ENCODE measurements at places on chromosomes 5 and 9.

- no peak for DNase-seq
Measured at GRCh38 chr9:109568568-109569210, 70.6 kb upstream of the PTPN3 start.

- DNase-seq: no peak
Measured at GRCh38 chr5:54090495-54091120, 219.8 kb downstream of the ARL15 start.

- no peak for DNase-seq
Measured at GRCh38 chr9:136691316-136692184, 4.3 kb upstream of the AGPAT2 start.

- DNase-seq: no peak
Measured at GRCh38 chr9:6194934-6195333, 20.7 kb upstream of the IL33 start.

- no peak for DNase-seq
Measured at GRCh38 chr5:42361315-42361688, 61.9 kb upstream of the GHR start.

- no peak for DNase-seq
Measured at GRCh38 chr9:106634183-106634582, 228.8 kb upstream of the ZNF462 start.

GRCh38 chr5:104184264-104184663 is 621.7 kb upstream of the NUDT12 start:
- no peak for DNase-seq

GRCh38 chr5:82163452-82164175 is 114.5 kb downstream of the RPS23 start:
- DNase-seq: no peak

DNA sequence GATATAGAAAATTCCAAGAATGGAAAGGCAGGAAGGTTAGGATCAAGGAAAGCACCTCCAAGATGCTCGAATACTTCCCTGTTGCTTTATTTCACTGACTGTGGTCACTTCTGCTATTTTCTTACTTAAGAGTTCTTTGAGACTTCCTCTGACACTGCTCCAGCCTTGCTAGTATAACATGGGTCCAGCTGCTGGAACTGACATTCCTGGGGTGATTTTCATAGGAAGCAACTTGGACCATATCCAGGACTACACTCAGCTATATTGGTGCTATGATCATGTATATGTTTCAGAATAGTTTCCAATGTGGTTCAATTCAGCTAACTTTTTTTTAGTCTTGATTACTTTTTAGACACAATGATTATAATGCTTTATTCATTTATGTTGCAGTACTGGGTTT is 81.6 kb upstream of the CKMT2 start:
- DNase-seq: no peak

DNA sequence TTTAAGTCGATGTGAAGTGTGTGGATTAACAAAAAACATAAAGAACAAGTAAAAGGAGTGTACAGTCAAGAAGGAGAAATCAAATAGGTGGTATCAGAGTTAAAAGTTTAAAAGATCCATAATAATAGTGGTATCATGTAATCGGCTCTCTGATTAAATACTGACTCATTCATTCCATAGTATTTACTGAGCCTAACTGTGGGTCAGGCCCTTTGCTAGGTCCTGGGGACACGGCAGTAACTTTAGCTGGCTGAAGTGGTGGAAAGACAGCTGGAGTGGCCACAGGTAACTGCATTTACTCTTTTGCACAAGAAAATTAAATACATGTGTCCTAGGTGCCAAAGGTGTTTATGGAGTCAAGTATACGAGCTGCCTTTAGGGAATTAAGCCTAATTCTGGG is 124.0 kb downstream of the GNAQ start:
- DNase-seq: no peak

GRCh38 chr9:121757281-121757585 is 105.8 kb downstream of the DAB2IP start:
- no peak for DNase-seq

- DNase-seq: no peak
Measured at GRCh38 chr9:73596321-73596720, 444.7 kb downstream of the ANXA1 start.

- no peak for DNase-seq
Measured at GRCh38 chr5:74423383-74423782, 217.1 kb downstream of the ENC1 start.

DNA sequence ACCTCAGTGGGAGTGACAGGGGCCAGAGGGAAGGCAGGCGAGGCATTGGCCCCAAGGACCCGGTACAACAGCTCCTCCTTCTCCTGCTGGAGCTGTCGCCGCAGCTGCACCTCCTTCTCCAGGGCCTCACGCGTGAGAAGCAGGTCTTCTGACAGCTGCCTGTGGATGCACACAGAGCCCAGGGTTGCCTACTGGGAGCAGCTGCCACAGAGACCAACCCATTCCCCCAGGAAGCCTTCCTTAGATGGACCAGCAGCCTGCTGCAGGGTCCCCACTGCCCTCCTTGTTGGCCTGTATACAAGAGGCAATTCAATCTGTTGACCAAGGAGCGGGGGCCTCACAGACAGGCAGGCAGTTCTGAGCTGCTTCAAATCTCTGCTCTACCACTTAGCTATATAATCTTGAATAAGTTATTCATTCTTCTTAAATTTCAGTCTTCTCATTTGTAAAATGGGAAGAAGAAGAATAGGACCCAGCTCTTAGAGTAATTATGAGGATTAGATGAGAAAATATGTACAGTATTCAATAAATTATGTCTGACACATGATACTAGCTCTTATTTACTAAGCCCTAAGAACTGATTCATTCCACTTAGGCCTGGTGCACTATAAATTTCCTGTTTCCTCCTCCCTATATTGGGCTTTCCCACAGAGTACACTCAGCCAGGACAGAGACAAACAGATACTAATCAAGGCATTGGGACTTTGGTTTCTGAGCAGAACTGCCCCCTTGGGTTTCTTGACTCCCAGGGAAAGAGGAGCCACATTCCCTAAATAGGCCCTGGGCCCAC is 26.1 kb upstream of the ANXA6 start:
- DNase-seq: no peak

DNA sequence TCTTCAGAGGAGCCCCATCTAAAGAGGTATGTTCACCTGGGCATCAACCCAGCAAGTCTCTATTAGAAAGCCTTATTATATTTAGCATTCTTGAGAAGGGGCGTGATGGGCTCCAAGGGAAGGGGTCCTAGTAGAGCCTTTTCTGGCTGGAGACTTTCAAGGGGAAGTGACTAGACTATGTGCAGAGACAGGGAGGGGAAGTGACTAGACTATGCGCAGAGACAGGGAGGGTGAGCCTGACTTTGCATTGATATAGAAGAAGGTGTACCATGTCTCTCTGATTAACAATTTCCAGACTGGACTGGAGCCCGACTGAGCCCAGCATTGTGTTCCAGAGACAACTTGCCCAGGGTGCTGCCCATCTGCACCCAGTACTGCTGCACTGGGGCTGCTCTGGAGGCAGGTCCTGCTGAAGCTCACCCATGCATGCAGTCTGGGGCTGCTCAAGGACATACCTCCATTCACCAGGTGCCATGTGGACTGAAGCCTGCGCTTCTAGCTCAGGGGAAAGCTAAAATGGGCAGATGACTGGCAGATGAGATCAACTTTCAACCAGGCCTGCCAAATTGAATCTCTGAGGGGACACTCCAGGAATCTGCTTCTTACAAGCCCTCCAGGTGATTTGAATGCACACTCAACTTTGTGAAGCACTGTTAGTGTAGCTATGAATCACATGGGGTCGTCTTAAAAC is 83.0 kb upstream of the GNA14 start:
- no peak for DNase-seq

DNA sequence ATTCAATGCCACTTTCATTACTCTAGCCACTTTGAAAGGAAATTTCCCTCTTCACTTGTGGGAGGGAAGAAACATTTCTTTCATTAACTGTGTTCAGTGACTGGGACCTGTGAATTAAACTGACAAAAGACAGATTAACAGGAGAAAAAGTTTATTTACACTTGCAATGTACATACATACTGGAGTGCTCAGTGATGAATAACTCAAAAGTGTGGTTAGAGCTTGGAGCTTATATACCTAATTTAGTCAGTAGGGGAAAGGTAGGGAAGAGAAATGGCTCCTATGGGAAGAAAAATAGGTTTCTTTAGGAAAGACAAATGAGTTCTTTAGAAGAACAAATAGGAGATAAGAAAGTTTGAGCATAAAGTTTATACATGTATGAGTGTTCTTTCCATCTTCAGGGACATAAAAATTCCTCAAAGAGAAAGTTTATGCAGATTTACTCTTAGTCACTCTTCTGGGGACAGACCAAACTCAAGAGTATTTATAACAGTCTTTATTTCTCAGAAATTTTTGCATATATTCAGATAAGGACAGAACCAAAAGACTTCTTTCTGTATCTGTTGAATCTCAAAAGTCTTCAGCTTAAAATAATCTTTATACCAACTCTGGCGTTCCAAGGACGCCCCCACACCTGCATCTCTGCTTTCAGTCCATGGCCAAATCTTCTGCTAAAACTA is 120.0 kb upstream of the RAI14 start:
- DNase-seq: no peak

DNA sequence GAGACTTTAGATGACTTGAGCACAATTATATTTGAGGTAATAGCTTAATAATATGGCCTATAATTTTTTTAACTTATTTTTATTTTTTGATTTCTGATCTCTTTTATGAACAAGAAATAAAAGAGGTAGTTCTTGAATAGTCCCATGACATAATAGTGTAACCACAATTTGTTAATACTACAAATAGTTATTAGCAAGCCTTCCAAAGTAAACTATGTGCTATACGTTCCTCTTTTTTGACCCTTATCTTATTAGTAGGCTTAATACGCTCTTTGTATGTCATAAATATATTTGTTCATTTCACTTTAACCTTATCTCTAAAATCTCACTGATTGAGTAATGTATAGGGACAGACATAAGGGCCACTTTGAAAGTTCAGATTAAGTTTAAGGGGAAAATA is 78.7 kb upstream of the NR4A3 start:
- DNase-seq: no peak

GRCh38 chr5:132229236-132229635 is 1.6 kb upstream of the P4HA2 start:
- DNase-seq: no peak

DNA sequence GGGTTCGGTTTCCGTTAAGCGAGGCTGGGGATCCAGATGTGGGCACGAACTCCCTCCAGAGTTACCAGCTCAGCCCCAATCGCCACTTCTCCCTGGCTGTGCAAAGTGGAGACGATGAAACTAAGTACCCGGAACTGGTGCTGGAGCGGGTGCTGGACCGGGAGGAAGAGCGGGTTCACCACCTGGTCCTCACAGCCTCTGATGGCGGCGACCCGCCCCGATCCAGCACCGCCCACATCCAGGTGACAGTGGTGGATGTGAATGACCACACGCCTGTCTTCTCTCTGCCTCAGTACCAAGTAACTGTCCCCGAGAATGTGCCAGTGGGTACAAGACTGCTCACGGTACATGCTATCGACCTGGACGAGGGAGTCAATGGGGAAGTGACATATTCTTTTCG is 803 bp downstream of the PCDHGA7 start:
- DNase-seq: no peak

DNA sequence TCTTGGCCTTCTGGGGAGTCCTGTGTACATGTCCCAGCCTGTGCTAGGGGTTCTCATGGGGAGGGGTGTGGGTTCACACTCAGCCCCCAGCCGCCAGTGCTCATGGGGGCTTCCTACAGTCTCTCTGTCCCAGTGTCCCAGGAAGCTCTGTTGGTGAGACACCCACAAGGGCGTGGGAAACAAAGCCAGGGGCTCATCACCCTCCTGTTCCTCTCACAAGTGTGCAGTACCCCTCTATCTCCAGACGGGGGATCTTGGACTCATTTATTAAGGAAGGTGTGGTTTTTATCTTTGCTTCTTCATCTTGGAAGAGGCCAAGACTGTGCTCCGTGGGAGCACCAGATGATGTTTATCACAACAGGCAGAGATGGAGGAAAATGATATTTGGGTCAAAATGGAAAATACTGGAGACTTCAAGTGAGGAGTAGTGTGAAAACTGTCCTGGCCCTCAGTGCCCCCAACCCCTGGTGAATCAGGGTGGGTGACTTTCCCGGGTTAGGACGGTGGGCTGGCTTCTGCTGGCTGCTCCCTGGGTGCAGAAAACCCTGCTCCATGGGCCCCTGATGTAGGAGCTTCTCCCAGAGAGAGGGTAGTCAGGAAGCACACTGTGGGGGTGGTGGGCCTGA is 15.2 kb downstream of the TMEM171 start:
- no peak for DNase-seq

GRCh38 chr9:134837529-134837928 is 43.1 kb upstream of the FCN2 start:
- DNase-seq: no peak

DNA sequence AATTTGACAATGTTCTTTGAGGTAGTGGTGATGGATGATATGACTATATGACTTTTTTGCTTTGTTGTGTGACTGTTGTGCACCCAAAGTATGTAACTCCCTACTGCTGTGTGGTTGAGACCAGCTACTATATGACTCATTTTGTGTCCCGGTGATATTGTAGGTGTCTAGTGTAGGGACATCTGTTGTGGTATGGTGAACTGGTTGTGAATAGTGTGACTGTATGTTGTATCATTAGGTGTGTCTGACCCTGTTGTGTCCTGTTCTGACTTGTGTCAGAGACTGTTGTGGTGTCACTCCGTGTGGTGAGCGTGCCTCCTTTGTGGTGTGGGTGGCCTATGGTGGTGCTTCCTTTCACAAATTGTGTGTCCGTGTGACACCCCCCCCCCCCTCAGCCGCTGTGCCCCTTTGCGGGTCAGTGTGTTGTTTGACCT is 11.2 kb upstream of the CXXC5 start:
- DNase-seq: no peak

GRCh38 chr9:110048403-110048975 is 159.5 kb downstream of the C9orf152 start:
- peak; percentile 65 for DNase-seq

DNA sequence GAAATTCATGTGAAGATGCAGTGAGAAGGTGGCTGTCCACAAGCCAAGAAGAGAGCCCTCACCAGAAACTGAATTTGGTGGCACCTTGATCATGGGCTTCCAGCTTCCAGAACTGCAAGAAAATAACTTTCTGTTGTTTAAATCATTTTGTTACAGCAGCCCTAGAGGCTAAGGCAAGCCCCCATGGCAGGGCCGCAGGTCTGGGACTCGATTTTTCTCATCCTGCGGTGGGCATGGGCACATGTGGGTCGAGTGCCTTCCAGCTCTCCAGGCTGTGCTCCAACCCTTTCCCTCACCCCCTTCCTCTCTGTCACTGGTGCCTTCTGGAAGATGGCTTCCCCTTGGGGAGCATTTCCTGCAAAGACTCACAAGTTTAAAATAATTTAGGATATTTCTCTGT is 40.7 kb downstream of the AHRR start:
- DNase-seq: no peak

- DNase-seq: no peak
Measured at GRCh38 chr5:9335754-9336495, 209.9 kb downstream of the SEMA5A start.

DNA sequence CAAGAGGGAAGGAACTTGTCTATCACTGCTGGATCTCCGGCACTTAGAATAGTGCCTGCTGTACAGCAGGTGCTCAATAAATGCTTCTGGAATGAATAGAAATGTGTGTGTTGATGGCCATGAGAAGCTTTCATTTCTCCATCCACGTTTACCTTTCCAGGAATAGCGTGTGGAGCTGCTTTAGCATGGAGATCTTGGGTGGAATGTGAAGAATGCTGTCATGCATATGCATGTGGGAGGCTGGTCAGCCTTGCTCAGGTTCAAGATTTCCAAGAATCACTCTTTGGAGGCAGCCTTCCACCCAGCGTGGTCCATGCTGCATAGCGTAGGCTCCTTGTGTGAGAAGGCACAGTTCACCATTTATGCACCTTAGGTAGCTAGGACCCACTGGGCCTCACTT is 19.2 kb downstream of the COL15A1 start:
- DNase-seq: no peak

- DNase-seq: no peak
Measured at GRCh38 chr5:116709082-116709481, 134.5 kb upstream of the SEMA6A start.

Measured in T-cell (primary cell).